ENCODE measurements at places on chromosomes 4 and X.

DNA sequence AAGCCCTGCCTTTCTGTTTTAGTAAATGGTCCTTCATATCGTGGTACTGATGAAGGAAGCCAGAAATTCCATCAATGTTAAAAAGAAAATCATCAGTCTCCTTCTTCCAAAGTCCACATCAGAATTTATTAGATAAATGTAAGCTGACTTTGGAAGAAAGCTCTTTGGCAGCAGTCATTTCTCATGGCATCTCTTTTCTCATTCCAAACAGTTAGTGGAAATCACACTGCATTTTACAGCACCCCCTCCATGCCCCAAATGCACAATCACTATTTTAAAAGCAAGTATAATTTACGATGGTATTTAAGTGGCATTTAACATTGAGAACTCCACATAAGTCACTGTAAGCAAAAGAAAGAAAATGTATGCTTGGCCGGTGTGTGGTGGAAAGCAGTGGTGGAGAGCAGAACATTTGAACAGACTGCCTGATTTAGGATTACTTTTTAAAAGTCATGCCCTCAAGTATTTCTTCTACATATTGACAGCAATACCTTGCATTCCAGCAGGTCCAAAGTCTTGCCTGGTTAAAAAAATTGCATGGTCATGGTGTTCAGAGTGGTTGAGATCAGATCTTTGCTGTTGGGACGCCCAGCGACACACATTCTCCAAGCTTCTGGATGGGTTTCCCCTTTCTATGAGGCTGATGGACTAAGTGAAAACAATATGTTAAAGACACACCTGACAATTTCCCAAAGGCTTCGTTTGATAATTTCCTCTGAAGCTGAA lies 248.6 kb downstream of the ADAMTS3 start:
- DNase-seq: no peak

- no peak for DNase-seq
Observed at GRCh38 chr4:107993969-107994368, 4.3 kb downstream of the HADH start.

DNA sequence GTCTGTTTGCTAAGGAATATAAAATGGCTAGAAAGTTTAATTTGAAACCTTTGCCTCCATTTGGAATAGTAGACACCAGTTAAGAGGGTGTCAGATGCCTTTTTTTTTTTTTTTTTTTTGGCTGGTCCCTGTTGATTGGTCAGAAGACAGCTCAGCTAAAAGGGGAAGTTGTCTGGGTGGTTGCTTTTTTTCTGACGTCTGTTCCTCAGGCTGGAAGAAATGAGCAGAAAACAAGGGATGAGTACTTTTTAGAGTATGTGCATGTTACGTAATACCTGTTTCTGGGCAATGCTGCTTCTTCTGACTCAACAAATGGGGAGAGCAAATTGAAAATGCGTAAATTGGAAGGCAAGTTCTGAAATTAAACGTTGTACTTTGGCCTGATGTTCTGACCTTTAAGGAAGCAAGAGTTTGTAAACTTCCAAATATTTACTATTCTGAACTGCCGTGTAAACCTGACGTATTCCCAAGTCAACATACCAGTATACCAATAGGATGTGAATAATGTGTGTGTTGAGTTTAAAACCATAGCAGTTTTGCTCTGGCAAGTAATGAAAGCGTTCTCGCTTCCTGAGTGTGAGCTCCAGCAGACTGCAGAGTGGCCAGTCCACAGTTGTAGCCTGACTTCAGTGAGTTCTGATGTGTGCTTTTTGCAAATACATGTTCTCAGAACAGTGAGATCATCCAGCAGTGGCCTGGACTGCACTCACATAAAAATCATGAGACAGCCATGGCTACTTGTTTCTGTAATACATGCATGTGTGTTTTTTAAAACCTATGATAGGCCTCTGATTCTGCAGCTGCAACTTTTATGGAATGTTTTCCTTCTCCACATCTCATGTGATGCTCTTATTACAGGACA lies 1.7 kb downstream of the SAT1 start:
- DNase-seq: no peak

DNA sequence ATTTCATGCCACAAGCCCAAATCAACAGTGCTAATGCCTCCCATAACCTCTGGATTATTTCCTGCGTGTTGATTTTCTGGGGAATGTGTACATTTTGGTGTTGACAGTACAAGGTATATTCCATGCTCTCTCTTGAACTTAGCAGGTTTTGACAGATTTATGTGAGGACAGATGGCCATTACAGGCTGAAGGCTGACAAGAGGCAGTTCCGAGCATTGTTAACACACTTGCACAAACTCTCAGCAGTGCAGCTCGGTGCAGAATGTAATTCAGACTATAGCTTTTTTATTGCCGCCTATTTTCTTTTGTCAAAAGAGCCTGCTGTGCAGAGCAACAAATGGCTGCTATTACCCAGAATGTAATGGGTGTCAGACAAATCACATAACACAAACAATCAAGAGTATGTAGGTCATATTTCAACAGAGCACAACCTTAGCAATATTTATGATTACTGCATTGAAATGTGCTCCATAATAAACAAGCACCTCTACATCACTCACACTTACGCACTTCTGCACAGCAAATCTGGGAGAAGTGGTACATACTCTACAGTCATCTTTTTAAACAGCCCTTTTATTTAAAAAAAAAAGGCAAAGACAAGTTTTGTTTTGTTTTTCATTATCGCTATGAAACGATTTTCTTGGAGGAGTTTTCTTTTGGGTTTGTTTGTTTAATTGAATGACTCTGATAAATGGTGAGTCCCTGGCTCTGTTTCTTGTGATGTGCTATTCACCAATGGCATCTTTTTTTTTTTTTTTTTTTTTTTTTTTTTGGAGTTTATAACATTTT lies 71.6 kb downstream of the PPARGC1A start:
- no peak for DNase-seq

- no peak for DNase-seq
Observed at GRCh38 chr4:152359208-152360044, 176.5 kb downstream of the FBXW7 start.

DNA sequence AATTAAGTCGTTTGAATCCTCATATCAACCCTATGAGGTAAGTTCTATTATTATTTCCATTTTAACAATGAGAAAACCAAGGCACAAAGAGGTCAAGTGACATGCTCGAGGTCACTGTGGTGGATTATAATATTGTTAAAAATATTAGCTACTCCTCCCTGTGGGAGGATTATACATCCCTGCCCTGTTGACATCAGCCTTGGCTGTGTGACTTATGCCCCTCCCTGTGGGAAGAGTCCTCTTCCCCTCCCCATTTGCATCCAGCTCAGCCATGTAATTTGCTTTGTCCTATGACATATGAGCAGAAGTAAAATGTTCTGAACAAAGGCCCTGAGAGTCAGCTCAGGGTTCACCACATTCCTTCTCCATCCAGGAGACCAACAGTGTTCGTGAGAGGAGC lies 152.7 kb upstream of the ZIC3 start:
- no peak for DNase-seq

- no peak for DNase-seq
Observed at GRCh38 chr4:113452868-113453620, 308.5 kb downstream of the CAMK2D start.

- no peak for DNase-seq
Observed at GRCh38 chr4:152807294-152807829, 27.6 kb downstream of the ARFIP1 start.
